ENCODE measurements at places on chromosomes 1 and 21.
A peak's percentile ranks its signal among the peaks of the same experiment; 100 is the strongest.

- DNase-seq, result no peak
These were observed 241.1 kb downstream of the NPHP4 start for GRCh38 chr1:5751163-5751540.

- DNase-seq, result no peak
These were observed 1.1 kb upstream of the COQ8A start for GRCh38 chr1:226938903-226939437.

GRCh38 chr1:69086148-69086547 lies 481.6 kb upstream of the LRRC7 start:
- DNase-seq, result no peak

DNA sequence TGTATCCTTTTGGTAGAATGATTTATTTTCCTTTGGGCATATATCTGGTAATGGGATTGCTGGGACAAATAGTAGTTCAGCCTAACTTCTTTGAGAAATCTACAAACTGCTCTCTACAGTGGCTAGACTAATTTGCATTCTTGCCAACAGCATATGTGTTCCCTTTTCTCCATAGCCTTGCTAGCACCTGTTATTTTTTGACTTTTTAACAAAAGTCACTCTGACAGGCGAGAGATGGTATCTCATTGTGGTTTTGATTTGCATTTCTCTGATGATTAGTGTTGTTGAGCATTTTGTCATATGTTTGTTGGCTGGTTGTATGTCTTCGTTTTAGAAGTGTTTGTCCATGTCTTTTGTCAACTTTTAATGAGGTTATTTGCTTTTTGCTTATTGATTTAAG lies 99.8 kb downstream of the UCK2 start:
- DNase-seq, result no peak

DNA sequence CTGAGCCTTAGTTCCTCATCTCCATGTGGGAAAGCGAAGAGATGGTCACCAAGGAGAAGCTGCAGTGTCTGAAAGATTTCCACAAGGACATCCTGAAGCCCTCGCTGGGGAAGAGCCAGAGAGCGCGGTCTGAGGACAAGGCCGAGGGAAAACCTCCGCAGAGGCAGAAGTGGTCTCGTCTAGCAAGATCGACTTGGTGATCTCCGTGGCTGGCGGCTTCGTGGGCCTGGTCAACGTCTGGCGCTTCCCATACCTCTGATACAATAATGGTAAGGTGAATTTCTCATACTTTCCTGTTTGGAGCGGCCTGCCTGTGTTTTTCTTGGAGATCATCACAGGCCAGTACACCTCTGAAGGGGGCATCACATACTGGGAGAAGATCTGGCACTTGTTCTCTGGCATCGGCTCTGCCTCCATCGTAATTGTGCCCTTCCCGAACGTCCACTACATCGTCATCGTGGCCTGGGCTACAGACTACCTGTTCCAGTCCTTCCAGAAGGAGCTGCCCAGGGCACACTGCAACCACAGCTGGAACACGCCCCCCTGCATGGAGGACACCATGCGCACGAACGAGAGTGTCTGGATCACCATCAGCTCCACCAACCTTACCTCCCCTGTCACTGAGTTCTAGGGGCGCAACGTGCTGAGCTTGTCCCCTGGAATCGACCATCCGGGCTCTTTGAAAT lies 841.1 kb upstream of the TMPRSS15 start:
- no peak for DNase-seq

GRCh38 chr1:202056644-202057334 lies 46.4 kb downstream of the ELF3 start:
- DNase-seq, result no peak

DNA sequence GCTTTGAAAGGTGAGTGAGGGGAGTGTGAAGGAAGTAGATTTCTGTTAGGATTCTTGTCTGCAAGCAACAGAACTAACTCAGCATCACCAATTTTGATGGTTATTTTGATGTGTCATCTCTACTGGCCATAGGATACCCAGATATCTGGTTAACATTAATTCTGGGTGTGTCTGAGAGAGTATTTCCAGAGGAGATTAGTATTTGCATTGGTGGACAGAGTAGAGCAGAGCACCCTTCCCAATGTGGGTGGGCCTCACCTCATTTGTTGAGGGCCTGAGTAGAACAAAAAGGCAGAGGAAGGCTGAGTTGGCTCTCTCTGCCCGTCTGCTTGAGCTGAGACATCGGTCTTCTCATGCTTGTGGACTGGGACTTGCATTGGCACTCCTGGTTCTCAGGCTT lies 121.8 kb upstream of the POU3F1 start:
- no peak for DNase-seq

- DNase-seq, result peak; percentile 47
These were observed 104.1 kb upstream of the TMPRSS2 start for GRCh38 chr21:41611966-41612606.

- no peak for DNase-seq
These were observed 83.4 kb upstream of the BMP8A start for GRCh38 chr1:39407896-39408640.

- DNase-seq, result no peak
These were observed 10.1 kb upstream of the SERTAD4 start for GRCh38 chr1:210222340-210223006.

DNA sequence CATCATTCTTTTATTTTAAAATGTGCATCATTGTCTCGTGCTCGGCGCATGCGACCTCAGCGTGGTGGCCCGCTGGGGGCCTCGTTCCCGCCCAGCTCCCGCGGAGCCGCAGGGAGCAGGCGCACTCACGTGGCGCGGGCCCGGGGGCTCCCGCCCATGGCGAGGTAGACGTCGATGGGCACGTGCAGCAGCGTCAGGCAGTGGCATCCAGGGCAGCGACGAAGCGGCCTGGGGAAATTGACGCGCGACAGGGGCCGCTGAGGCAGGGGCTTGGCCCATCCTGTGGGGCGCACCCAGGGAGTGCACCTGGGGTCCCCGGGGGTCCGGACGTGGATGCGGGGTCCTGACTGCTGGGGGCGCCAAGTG lies 994 bp downstream of the FAM229A start:
- DNase-seq, result no peak

DNA sequence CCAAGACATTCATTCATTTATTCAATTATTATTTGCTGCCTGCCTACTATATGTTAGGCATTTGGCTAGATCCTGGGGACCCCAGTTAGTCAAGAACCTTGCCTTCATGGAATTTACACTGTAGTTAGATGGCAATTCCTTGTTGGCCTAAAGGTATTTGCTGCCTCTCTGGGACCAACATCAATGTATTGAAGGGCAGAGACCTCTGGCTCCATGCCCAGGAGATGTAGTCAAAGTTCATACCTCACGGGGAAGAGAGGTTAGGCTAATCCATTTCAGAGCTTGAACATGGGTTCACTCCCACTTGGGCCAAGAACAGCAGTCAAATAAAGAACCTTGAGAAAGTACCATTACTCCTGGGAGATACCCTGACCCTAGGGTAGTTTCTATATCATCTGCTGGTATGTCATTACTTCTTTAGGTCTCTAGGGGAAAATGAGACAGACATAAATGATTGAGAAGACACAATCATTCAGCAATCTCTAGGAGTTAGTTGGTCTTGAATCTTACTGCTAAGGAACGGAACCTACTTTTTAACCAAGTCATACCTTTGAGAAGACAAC lies 32.0 kb downstream of the SORT1 start:
- DNase-seq, result no peak

DNA sequence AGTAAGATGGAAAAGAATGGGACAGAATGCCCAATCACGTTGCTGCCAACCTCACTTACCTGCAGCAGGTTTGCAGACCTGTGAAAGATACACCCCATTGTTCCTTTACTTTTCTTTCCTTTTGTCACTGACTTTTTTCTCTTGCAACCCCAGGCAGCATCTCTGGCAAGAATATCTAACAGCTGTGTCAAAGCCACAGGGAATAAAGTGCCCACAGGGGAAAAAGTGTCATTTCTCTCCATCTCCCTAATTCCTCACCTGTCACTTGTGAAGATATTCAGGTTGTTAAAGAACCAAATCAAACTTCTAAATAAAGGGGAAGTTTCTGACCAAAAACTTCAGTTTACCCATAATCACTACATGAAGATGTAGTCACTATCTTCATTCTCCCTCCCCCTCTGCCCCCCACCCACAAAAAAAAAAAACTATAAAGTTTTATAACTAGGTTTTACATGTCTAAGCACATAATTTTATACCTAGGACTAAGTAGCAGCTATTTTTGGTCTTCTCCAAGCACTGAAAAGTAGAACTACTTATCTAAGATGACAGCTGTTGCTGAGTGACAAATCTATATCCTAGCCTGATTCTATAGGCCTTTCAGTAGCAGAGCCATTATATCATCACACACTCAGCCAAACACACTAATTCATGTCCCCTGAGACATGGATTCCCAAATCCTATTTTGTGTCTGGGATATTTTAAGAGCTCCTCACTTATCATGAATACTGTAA lies 54.9 kb downstream of the TBX15 start:
- DNase-seq, result no peak

DNA sequence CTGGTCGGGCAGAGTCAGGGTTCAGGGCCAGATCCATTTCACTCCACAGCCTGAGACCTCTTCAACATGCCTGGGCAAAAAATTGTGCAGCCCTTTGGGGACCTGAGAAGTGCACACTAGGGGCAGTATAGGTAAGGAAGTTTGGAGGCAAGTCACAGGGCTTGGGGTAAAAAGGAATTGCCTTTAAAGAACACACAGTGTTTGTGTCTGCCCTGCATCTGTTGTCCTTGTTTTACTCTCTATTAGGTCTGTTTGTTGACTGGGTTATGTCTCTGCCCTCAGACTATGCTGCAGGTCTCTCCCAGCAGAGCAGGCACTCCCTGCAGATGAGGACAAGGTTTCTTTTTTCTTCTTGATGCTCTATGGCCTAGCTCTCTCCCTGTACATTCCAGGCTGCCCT lies 22.0 kb downstream of the LDLRAD2 start:
- no peak for DNase-seq

- no peak for DNase-seq
These were observed 15.9 kb upstream of the OLFML3 start for GRCh38 chr1:113963281-113963906.

- peak; percentile 20 for DNase-seq
These were observed 697 bp upstream of the ZNF670 start for GRCh38 chr1:247079141-247079874.

DNA sequence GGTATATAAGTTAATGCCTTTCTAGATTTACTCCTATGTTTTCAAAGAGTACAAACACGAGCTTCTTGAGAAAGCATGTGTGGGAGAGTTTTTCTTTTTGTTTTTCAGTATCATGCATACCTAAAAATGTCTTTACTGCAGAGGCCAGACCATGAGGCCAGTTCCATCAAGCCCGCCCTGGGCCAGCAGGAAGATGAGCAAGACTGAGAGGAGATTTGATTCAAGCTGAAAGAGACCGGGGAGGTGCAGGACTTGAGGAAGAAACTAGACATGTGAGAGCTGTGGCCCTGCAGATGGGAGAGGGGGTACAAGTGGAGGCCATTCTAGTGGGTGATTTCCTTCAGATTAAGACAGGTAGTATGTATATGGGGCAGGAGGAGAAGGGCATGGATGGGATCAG lies 33.4 kb upstream of the NTPCR start:
- no peak for DNase-seq

GRCh38 chr1:203996126-203996525 lies 76.8 kb upstream of the SOX13 start:
- no peak for DNase-seq

- no peak for DNase-seq
These were observed 490.8 kb upstream of the TMPRSS15 start for GRCh38 chr21:18894387-18894786.

- no peak for DNase-seq
These were observed at the start of gene AMIGO1 for GRCh38 chr1:109509176-109510134. Gene AMIGO1 (minus strand): TSS chr1:109509727. CDS start chr1:109508912, 815 bp downstream.

All from Panc1 (cell line).